ENCODE measurements at places on chromosomes 1 and 21.

- DNase-seq: no peak
These were observed 140.7 kb upstream of the PTBP2 start for GRCh38 chr1:96580920-96581319.

- no peak for DNase-seq
These were observed 116.3 kb upstream of the SLC25A33 start for GRCh38 chr1:9422911-9423505.

- DNase-seq: no peak
These were observed 554.2 kb downstream of the NUF2 start for GRCh38 chr1:163875927-163876320.

DNA sequence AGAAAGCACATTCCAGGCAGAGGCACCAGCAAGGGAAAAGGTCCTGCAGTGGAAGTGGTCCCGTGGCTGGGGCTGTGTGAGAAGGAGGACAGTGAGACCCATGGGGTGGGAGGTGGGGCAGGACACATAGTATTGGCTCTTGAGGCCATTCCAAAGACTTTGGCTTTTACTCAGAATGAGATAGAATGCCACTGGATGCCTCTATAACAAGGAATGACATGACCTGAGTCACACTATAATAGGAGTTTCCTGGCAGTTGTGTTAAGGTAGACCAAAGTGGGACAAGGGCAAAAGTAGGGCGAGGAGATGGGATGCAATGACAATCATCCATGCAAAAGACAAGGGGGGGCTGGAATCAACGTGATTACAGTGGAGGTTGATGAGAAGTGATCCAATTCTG lies 24.7 kb upstream of the LAMC2 start:
- DNase-seq: no peak

GRCh38 chr1:183619781-183620180 lies 15.8 kb downstream of the ARPC5 start:
- no peak for DNase-seq

DNA sequence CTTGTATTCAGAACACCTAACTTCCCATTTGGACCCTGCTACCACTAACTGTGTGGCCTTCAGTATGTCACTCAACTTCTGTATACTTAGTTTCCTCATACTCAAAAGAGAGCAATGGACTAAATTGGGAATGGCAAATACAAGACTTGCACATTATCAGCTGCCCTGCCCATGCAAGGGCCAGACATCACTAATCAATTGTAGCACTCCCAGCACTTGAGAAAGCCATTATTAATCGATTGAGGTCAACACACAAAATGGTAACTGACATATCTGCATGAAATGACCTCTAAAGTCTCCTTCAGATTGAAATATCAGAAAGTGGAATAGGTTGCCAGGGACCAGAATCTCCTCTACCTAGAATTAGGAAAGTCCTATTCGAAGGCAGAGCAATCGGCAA lies 59.2 kb downstream of the MT1HL1 start:
- no peak for DNase-seq

- DNase-seq: no peak
These were observed 69.6 kb downstream of the DHRS3 start for GRCh38 chr1:12548279-12548972.

GRCh38 chr1:223106856-223107255 lies 36.2 kb downstream of the TLR5 start:
- DNase-seq: no peak

DNA sequence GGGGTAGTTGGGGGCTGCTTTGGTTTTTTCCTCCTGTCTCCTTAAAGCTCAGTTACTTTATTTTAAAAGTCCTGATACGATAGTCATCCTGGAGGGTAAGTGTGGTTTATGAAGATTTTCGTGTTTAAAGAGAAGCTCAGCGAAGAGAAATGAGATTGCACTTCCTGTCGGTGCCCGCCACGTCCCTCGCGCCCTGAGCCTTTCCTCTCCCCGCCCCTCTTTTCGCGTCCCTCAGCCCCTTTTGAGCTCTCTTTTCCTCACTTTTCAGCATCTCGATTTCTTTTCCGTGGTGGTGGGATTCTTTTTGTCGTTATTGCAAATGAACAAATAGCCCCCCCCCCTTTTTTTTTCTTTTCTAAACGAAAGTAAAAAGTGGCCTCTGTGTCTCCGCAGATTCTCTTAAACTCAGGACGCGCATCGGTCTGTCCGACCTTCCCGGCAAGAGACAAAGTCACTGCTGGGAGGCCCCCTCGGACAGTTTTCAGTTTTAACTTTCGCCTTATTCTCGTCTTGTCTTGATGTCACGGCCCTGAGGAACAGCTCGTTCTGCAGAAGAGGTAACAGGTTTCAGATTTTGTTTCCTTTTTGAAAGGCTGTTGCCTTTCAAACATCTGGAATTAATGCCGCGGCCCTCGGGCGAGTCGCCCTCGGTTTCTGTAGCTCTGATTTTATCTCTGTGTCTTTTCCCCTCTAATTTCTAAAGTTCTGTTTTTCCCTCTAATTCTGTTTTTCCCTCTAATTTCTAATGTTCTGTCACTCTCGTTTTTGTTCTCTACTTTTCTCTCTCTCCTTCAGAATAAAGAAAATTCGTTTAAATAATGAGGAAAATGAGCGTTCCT lies 1.0 kb upstream of the DMRTA2 start:
- no peak for DNase-seq

- DNase-seq: no peak
These were observed 11.0 kb downstream of the AJAP1 start for GRCh38 chr1:4665456-4665855.

GRCh38 chr1:160137216-160137862 lies 14.1 kb upstream of the ATP1A4 start:
- DNase-seq: no peak

- no peak for DNase-seq
These were observed 179.1 kb downstream of the PSMG1 start for GRCh38 chr21:39003982-39004633.

All from kidney epithelial cell (primary cell).